ACHN (cell line): ENCODE measurements at places on chromosomes 11 and 22.

GRCh38 chr22:44459551-44459950 is 38.5 kb downstream of the RTL6 start:
- no peak for DNase-seq

- DNase-seq = no peak
Observed at GRCh38 chr22:42353883-42354727, 78.1 kb downstream of the NFAM1 start.

DNA sequence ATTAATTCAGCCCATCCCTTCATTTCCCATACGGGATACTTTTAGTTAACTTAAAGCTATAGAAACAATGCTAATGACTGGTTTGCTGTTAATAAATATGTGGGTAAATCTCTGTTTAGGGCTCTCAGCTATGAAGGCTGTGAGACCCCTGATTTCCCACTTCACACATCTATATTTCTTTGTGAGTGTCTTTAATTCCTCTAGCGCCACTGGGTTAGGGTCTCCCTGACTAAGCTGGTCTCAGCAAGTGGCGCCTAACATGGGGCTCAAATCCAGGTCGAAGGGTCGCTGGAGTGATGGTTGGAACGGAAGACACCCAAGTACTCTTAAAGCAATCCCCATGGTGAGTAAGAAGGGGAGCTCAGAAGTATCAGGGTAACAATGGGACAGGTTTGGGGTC is 14.4 kb upstream of the OOSP1 start:
- no peak for DNase-seq

DNA sequence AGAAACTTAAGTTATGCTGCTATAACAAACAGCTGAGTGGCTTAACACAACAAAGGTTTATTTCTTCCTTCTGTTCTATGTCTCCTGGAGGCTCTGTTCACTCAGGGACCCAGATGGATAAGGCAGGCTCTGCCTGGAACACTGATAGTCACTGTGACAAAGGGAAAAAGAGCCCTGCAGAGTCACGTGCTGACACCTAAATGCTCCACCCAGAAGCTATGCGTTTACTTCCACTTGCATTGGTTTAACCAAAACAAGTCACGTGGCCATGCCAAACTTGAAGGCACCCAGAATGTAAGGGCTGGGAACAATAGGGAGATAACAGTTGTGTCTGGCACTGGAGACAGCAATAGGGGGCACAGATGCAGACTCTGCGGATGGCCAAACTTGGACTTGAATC is 3.4 kb upstream of the MS4A15 start:
- DNase-seq = no peak
